ENCODE measurements at places on chromosomes 6 and 20.

- DNase-seq: no peak
These were observed 109.8 kb downstream of the EYA4 start for GRCh38 chr6:133350928-133351327.

DNA sequence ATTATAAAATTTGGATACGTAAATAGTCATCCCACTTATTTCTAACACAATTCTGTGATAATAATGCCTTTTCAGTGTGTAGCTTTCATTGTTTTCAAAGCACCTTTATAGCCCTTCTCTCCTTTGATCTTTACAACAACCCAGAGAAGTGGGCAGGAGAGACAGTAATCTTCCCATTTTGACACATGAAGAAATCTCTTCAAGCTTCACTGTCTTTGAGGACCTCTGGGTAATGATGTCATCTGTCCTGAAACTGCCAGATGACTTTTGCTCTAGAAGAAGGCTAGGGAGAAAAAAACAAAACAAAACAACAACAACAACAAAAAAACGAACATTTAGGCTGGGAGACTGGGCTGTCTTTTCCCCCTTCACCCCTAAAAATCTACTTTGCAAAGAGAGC lies 203.0 kb downstream of the KCNQ5 start:
- DNase-seq: peak; percentile 20

GRCh38 chr6:131223416-131223815 lies 88.1 kb downstream of the AKAP7 start:
- no peak for DNase-seq

GRCh38 chr6:131779304-131779703 lies 28.5 kb upstream of the ENPP1 start:
- no peak for DNase-seq

DNA sequence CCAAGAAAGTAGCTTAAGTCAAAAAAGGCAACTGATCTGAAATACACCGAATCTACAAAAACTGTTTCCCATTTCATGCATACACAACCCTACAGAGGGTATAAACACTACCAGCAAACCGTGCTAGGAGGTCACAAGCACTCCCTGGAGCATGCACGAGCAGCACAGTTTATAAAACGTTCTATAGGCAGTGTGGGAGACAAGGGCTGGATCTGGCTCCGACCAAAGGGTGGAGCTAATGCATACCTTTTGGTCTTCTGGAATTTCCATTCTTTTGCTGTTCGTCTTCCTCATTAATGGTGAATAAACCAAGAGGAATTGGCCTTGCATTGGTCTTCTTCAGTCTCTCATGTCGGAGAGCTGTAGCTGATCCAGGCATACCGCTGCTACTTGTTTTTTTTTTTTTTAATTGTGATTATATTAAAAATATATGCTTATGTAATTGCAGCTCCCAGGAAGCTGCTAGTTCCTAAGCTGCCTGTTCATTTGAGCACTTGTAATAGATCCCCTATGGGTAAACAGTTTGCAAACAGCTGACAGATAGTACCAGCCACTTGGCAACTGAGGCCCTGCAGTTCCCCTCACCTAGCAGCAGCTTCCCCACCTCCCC lies 24.5 kb downstream of the MAP7 start:
- DNase-seq: no peak

DNA sequence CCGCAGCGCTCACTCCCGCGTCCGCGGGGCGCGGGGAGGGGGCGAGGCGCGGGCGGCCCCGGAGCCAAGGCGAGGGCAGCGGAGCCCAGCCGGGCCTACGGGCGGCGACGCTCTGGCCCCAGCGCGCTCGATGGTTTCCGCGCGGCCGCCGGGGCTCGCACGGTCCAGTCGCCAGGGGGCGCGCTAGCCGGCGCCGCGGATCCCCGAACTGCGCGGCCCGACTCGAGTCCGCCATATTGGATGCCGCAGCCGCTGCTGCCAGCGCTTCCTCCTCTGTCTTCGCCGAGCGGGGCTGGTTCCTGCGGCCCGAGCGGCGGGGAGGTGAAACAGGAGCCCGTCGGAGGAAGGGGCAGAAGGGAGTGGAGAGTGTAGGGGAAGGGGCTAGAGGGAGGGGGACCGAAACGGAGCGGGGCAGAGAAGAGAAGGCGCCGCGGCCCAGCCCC lies at the start of gene SCAF8:
TSS of gene SCAF8 (plus strand) at position 234 of the 443 bp plus-strand sequence. CDS start 485 bp downstream, outside the sequence.
- DNase-seq: peak; percentile 95

DNA sequence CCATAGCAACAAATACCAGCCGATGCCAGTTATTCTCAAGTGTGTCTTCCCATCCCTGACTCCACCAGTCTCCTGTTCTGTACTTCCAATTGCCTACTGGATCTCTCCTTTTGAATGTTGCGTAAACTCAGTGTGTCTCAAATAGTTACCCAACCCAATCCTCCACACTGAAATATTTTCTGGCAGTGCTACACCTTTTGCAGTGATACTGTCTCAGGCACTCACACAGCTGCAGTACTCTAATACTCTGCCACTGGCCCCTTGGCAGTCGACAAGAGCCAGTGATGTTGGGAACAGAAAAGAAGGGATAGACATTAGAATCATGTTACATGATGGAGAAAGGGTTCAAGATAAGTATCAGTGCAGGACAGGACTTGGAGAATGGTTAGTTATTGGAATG lies 31.8 kb upstream of the FOXO3 start:
- DNase-seq: no peak

DNA sequence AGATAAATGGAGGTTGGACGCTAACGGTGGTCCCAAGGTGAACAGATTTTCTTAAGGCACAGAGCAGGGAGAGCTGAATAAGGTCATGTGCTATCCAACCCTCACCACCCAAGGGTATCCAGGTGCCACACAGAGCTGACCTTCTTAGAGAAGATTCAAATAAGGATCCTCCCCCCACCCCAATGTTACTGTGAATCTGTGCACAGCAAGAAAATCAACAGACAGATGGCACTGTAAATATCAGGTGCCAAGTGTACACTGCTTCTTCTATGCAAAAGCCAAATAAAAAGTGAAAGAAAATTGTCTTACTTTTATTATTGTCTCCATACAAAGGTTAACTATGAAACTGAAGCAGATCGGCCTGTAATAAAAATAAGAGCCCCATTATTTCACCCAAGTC lies 96.9 kb downstream of the PAK5 start:
- no peak for DNase-seq

- DNase-seq: no peak
These were observed 8.1 kb upstream of the ID1 start for GRCh38 chr20:31596831-31597480.

DNA sequence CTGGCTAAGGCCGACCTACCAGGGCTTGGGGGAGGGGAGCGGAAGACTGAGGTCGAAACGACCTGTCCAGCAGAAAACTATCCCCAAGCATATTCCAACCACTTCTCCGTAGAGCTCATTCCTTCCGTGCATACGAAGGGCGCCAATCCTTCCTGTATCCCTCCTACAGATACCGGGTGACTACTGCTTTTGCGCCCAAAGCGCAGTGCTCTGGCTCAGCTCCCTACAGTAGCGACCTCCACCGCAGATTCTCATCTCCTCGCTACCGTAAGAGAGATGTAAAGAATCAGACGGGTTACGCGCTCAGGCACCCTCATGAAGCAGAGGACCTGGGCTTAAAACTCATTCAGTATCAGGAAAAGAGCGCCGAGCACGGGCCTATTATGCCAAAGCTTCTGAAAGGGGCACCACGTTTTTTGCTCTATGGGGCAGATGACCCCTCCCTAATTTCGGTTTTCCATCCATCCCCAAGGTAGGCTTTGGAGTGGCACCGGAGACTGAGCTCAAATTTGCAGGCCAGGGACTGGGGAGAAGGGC lies 563 bp upstream of the NNAT start:
- DNase-seq: no peak
